ENCODE measurements at places on chromosomes 2 and 18. TPM values are rescaled to one million over a fixed set of nuclear protein-coding genes. Genes with fewer than 3 reads are reported as not detected.

Gene ST8SIA5
- total RNA-seq, result 0.79 TPM

Gene PHLPP1
- total RNA-seq, result 29.6 TPM

Gene ID2
- 46.1 TPM for total RNA-seq

Gene ZSWIM2
- total RNA-seq, result not detected

Gene SNORC
- 3.0 TPM for total RNA-seq

Gene MCM6
- 118 TPM for total RNA-seq

Gene TMEM37
- total RNA-seq, result 5.3 TPM

DNA sequence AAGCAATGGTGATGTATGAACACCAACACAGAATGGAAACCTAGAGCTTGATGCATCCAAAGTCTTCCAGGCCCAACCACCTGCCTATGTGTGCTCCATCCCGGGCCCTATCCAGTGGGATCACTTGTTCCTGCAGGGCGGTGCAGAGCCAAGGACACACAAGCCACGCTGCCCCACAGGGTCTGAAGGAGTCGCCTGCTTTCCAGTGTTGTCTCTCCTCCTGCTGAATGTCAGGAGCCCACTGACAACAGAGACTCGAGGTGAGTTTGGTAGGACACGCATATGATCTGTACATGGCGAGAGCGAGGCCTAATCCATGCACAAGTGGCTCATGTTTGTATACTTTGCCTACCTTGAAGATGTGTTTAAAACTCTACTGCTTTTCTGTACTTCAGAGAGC is 70.9 kb upstream of the FHL2 start:
- H3K4me3 ChIP-seq, result no peak overlapping the region
- H3K36me3 ChIP-seq, result no peaks in the 10 kb centered on the region
- no peak for DNase-seq
- peaks cover 5% of the 10 kb centered on the region for H3K4me1 ChIP-seq
- H3K27ac ChIP-seq, result no peak overlapping the region

- no peaks in the 10 kb centered on the region for H3K4me1 ChIP-seq
- peaks cover 3% of the 10 kb centered on the region for H3K27me3 ChIP-seq
- DNase-seq, result peak; percentile 11
Observed at GRCh38 chr2:30915486-30915885, 108.2 kb upstream of the CAPN13 start.

GRCh38 chr2:31956312-31956711 is 54.5 kb downstream of the MEMO1 start:
- H3K27me3 ChIP-seq, result no peaks in the 10 kb centered on the region
- no peak overlapping the region for H3K27ac ChIP-seq
- H3K36me3 ChIP-seq, result no peaks in the 10 kb centered on the region

- peak overlapping the region; percentile 68 for H3K27ac ChIP-seq
- peaks cover 34% of the 10 kb centered on the region for H3K4me1 ChIP-seq
Observed at GRCh38 chr18:49524349-49524748, 37.3 kb upstream of the C18orf32 start.

GRCh38 chr2:62286089-62286785 is 90.3 kb downstream of the B3GNT2 start:
- H3K36me3 ChIP-seq, result peaks cover 4% of the 10 kb centered on the region
- H3K27me3 ChIP-seq, result no peaks in the 10 kb centered on the region
- no peak for DNase-seq
- no peak overlapping the region for H3K4me3 ChIP-seq
- no peaks in the 10 kb centered on the region for H3K4me1 ChIP-seq
- peak overlapping the region; percentile 73 for H3K27ac ChIP-seq

DNA sequence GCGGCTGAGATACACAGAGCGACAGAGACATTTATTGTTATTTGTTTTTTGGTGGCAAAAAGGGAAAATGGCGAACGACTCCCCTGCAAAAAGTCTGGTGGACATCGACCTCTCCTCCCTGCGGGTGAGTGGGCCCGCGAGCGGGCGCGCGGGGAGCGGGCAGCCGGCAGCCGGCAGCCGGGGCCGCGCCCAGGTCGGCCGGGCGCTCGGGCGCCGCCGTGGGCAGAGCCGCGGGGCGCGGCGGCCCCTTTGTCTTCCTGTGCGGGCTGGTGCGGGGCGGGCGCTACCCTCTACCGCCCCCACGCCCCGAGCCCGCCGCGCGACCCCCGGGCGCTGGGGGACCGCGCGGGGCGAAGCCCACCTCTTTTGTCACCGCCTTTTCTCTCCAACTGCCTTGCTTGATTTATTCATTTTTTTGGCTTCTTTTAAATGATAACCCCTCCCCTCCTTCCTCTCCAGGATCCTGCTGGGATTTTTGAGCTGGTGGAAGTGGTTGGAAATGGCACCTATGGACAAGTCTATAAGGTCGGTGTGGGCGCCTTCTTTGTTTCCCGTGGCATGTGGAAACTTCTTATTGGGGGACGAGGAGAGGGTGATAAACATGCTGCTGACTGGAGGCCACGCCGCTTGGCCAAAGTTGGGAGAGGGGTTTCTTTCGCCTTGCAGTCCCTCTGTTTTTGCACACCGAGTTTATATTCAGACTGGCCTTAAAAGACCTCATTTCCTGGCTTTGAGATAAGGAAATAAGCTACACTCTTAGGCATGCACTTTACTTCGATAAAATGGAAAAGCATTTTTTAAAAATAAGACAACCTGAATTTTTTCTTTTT is 722 bp downstream of the MAP4K4 start:
- peaks cover 14% of the 10 kb centered on the region for H3K36me3 ChIP-seq
- peaks cover 13% of the 10 kb centered on the region for H3K27me3 ChIP-seq
- no peak overlapping the region for H3K27ac ChIP-seq
- H3K4me3 ChIP-seq, result peak overlapping the region; percentile 71
- H3K4me1 ChIP-seq, result peaks cover 17% of the 10 kb centered on the region

DNA sequence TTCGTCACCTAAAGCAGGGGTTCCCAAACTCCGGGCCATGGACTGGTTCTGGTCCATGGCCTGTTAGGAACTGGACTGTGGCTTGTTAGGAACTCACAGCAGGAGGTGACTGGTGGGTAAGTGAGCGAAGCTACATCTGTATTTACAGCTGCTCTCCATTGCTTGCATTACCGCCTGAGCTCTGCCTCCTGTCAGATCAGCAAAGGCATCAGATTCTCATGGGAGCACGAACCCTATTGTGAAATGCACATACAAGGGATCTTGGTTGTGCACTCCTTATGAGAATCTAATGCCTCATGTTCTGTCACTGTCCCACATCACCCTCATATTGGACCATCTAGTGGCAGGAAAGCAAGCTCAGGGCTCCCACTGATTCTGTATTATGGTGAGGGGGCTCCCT is 217.0 kb downstream of the ZFP36L2 start:
- no peak overlapping the region for H3K4me3 ChIP-seq
- no peak overlapping the region for H3K27ac ChIP-seq
- H3K36me3 ChIP-seq, result no peaks in the 10 kb centered on the region
- no peaks in the 10 kb centered on the region for H3K27me3 ChIP-seq
- DNase-seq, result no peak

- peaks cover 3% of the 10 kb centered on the region for H3K4me1 ChIP-seq
- no peak overlapping the region for H3K4me3 ChIP-seq
- DNase-seq, result no peak
- H3K27ac ChIP-seq, result no peak overlapping the region
- H3K27me3 ChIP-seq, result no peaks in the 10 kb centered on the region
Observed at GRCh38 chr2:31318361-31319336, 84.7 kb downstream of the EHD3 start.

GRCh38 chr2:16525265-16525887 is 140.3 kb downstream of the CYRIA start:
- DNase-seq, result peak; percentile 39
- peaks cover 2% of the 10 kb centered on the region for H3K27me3 ChIP-seq
- H3K4me3 ChIP-seq, result no peak overlapping the region
- H3K36me3 ChIP-seq, result no peaks in the 10 kb centered on the region

DNA sequence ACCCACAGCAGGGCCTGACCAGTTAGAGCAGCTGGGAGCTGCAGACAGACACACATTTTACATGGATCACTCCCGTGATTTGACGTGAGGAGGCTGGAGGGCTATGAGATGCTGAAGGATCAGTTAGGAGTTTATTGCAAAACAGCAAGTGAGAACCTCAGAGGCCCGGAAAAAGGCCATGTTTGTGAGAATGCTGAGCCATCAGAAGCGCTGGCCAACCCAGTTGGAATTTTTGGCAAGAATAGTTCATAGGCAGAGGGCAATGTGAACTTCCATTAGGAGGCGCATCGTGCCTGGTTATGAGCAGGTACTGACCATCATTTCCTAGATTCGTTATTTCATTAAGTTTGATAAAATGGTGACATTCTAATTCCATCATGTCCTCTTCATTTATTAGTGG is 23.3 kb upstream of the LMAN1 start:
- no peaks in the 10 kb centered on the region for H3K36me3 ChIP-seq
- no peak for DNase-seq
- no peak overlapping the region for H3K27ac ChIP-seq
- peaks cover 46% of the 10 kb centered on the region for H3K27me3 ChIP-seq
- H3K4me1 ChIP-seq, result peaks cover 11% of the 10 kb centered on the region
- H3K4me3 ChIP-seq, result no peak overlapping the region

DNA sequence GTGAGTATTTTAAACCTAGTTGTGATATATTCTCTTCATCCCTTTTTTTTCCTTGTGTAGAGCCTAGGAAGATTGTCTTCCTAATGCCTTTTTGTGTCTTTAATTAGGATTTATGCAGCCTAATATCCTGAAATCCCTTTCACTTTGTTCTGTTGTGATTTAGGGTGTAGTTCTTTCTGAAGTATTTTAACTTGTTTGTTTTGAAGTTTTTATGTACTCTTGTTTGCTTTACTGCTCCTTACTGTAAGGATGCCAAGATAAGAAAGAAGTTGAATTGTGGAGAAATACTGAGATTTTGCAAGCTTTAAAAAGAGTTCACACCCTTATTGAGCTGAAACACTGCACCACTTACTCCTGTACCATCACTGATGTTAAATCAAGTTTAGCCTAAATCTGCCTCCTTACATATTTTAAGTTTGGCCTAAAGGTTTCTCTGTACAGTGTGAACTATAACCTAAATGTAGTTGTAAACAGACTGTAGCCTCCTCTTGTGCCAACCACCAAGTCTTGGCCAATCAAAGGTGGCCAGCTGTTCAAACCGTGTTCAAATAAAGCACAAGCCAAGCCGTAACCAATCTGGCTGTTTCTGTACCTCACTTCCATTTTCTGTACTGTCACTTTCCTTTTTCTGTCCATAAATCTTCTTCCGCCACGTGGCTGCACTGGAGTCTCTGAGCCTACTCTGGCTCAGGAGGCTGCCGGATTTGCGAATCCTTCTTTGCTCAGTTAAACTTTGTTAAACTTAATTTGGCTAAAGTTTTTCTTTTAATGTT is 17.7 kb upstream of the ACOXL start:
- no peaks in the 10 kb centered on the region for H3K36me3 ChIP-seq
- no peak for DNase-seq
- H3K27ac ChIP-seq, result no peak overlapping the region
- no peak overlapping the region for H3K4me3 ChIP-seq
- peaks cover 9% of the 10 kb centered on the region for H3K27me3 ChIP-seq

DNA sequence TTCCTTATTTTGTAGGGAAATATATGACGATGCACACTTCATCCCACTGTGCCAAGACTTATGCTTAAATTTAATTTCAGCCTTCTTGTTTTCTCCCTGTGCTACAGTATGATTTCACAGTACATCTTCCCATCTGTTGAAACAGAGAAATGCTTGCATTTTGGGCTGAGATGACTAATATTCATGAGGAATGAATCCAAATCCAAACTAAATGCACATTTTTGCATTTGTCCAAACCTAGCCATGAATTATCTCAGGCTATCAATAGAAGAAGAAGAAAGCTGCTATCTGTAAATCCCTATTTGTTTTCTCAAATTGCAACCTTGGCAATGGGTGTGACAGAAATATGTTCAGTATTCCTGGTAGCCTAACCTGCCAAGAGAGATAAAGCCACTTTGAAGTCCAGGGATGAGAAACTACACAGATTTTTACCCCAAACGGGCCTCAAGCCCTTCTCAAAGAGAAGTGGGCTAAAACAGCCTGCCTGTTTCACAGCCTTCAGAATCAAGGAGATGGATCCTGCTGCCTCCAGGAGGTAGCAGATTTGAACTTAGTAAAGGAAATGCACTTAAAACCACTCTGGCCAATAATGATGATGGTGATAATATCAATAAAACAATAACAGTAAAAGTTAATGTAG is 306.9 kb upstream of the NT5C1B start:
- no peaks in the 10 kb centered on the region for H3K4me1 ChIP-seq
- H3K4me3 ChIP-seq, result no peak overlapping the region
- H3K27me3 ChIP-seq, result peaks cover 2% of the 10 kb centered on the region
- no peaks in the 10 kb centered on the region for H3K36me3 ChIP-seq
- DNase-seq, result no peak

- peaks cover 13% of the 10 kb centered on the region for H3K4me1 ChIP-seq
- no peaks in the 10 kb centered on the region for H3K27me3 ChIP-seq
- no peak overlapping the region for H3K4me3 ChIP-seq
- H3K27ac ChIP-seq, result no peak overlapping the region
Observed at GRCh38 chr18:62942578-62942977, 227.2 kb downstream of the PHLPP1 start.

GRCh38 chr2:10792001-10792634 is 20.5 kb downstream of the PDIA6 start:
- no peak for DNase-seq
- no peaks in the 10 kb centered on the region for H3K4me1 ChIP-seq
- H3K4me3 ChIP-seq, result no peak overlapping the region
- H3K27me3 ChIP-seq, result no peaks in the 10 kb centered on the region

DNA sequence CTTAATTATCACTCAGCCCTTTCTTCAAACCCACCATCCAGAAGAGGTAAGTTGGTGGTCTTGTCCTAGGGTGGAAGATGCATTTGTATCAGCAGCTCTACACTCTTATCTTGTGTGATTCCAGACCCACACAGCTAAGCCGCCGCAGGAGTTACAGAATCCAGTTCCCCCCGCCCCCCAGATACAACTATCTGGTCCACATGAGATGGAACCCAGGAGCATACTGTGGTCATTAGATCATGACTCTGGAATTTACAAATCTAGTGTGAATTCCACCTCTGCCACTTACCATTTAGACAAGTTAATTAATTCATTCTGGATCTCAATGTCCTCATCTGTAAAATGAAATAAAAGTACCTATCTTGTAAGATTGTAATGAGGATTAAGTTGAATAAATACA is 486.4 kb downstream of the BCL11A start:
- DNase-seq, result no peak
- no peak overlapping the region for H3K27ac ChIP-seq
- H3K4me3 ChIP-seq, result no peak overlapping the region
- peaks cover 4% of the 10 kb centered on the region for H3K4me1 ChIP-seq

DNA sequence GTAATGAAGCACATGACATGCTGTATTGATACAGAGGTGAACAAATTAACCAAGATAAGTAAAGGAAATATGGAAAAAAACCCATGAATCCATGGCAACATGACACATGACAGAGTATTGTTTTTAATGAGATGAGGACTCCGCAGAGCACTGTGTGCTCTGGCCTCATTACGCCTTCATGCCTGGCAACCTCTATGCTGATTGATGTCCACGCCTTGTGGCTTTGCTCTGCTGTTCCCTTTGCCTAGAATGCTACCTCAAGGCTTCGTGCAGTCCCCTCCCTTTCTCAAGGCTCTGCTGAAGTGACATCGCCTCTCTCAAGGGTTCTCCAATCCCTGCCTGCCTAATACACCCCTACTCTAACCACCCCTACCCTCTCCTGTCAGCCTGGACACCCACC is 8.4 kb downstream of the SIGLEC15 start:
- no peak overlapping the region for H3K27ac ChIP-seq
- peaks cover 42% of the 10 kb centered on the region for H3K27me3 ChIP-seq
- H3K36me3 ChIP-seq, result no peaks in the 10 kb centered on the region
- peaks cover 44% of the 10 kb centered on the region for H3K4me1 ChIP-seq
